ENCODE measurements at places on chromosomes 11 and 22.

DNA sequence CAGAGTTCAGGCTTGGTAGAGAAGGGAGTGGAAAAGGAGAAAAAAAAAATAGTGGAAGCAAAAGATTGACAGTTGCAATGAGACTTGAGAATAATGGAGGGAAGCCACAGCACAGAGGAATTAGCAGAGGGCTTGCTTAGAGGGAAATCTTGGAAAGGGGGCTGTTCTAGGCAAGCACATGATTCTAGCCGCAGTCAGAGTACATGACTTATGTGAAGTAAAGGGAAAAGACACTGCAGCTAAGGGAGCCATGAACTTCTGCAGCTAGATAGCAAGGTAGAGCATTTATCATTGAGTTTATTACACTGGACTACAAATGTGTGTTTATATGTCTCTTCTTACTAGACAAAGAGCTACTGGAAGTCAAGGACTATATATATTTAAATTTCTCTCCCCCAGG is 144.0 kb upstream of the OPCML start:
- DNase-seq, result no peak

- DNase-seq, result no peak
Measured at GRCh38 chr11:134464981-134465730, 53.1 kb upstream of the B3GAT1 start.

DNA sequence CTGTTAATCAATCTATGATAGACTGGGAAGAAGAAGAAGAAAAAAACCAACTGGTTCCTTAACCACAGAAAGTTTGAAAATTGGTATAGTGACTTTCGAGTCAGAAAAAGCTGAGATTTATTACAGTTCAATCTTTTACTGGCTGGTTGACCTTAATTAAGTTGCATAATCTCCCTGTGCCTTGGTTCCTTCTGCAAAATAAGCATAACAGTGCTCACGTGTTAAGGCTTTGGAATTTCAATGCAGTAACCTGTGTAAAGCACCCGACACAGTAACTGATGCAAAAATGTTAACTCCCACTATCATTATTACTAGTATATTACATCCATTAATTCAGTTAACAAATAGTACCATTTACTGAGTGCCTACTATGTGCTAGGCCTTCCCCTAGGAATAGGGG is 22.6 kb upstream of the E2F8 start:
- no peak for DNase-seq

DNA sequence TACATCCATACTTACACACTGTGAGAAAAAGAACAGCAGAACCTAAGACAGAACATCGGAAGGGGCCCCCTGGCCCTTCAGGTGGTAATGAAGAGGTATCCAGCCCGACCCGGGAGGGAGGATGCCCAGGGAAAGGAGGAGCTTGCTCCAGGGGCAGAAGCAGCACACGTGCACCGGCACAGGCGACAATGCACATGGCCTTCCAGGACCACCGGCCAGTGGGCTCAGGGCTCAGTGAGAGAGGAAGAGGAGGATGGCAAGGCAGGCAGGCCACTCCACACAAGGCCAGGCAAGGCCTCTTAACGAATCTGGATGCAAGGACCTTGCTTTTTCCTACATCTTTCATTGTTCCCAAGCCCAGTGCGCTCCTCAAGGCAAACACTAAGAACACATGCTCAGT is 52.6 kb downstream of the MICAL3 start:
- DNase-seq, result no peak

DNA sequence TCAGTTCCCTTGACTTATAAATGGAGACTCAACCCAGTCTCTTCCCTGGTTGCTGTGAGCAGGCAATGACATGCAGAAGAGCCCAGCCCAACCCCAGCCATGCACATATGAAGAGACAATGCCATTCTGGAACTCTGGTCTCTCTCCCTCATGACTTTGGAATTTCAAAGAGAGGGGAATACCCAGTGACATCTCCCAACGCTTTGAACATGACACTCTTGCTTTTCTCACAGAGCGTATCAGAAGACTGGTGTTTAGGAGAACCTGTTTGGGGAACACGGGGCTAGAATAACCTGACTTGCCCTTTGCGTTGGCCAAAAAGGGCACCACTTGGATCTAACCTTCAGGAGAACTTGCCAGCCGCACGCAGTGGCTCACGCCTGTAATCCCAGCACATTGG is 12.9 kb downstream of the RANGAP1 start:
- no peak for DNase-seq

DNA sequence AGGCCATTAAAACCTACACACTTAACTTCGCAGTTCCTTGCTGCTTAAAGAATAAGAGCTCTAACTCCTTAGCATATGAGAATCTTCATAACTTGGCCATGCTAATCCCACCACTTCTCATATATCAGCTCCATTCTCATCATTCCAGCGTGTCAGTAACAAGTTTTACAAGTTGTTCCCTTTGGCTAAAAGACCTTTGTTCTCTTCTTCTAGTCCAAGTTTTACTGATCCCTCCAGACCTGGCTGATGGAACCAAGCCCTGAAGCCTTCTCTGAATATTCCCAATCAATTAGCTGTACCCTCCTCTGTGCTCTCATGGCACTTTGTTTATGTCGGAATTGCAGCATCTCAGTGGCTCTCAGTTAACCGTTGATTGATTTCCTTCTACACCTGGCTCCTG is 35.8 kb downstream of the GAB2 start:
- no peak for DNase-seq

DNA sequence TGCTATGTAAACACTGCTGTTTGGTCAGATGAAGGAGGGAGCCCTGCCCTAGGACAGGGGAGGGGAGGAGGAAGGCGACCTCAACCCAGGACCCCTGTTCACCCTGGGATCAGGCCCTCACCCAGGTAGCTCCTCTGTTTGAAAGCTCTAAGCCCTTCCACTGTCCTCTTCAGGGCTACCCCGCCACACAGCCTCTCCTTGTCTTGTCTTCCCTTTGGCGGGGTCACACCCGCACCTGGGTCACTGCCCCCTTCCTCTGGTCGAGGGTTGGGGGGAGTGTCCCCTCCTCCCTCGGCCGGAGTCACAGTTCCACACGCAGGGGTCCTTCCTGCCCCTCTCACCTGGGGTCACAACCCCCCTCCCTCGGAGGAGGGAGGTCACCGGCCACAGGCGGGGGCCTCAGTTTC is 463 bp upstream of the PTPMT1 start:
- DNase-seq, result no peak

All from stimulated activated CD8-positive, alpha-beta memory T cell treated with anti-CD3 and anti-CD28 coated beads, Interleukin-4, amount 100 ng/mL, for 1 hour (primary cell).